ENCODE measurements at places on chromosomes 6 and 20.

DNA sequence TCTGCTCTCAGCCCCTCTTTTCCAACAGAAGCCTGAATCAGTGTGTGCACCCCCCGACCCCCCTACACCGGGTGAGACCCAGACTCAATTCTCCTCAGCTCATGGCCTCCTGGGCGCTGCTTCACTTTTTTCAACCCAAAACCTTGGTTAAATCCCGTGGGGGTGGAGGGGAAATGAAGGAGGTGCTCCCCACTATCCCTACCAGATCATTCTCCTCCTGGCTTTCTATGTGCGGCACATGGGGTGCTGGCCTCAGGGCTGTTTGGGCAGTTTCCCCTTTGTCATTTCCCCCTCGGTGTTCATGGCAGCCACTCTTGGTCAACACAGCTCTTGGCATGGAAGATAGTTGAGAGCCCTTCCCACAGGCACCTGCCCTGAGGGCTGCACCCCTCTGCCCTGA, 4.6 kb downstream of the CST4 start:
- DNase-seq, result no peak

DNA sequence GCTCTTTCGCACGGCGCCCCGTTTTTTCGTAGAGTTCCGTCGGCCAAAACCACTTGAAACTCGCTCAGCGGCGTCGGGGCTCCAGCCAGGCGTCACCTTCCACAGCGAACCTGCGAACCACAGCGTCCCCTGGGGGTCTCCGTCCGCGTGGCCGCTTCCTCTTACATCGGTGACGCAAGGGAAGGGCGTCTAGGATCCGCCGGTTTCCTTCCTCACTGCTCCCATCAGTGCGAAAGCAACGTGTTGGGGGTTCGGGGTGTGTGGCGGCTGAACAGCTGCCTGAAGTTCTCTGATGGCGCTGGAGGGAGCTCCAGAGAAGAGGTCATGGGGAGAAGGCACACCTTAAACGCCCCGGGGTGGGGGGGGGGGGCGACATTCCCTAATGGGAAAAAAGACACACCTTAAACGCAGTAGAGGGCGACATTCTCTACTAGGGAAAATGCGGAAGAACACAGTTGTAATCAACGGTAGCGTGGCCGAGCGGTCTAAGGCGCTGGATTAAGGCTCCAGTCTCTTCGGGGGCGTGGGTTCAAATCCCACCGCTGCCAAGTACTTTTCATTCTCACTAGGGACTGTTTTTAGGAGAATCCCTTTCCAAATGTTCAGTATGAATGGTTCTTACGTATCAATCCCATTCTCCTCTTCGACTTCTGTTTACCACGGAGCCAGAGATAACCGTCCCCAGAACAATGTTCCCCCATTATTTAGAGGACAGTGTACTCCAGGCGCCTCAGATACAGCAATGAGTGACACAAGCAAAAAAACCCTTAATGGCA, 16.4 kb downstream of the ZNF311 start:
- DNase-seq, result no peak

GRCh38 chr20:4574356-4574690, 147.4 kb upstream of the PRND start:
- DNase-seq, result no peak

DNA sequence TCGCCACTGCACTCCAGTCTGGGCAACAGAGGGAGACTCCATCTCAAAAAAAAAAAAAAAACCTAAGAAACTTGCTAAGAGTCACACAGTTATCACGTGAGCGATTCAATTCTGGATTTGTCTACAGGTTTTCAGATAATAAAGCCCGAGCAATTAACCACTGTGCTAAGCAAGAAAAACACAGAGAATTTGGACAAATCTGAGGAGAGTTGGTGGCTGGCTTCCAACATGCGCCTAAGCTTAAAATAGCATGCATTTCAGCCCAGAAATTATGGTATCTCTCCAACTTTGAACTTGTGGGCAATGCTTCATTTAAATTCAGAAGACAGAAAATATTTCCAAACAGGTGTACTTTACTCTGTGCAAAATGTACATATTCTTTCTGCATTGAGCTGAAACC, 232.9 kb downstream of the TSHZ2 start:
- no peak for DNase-seq

- DNase-seq, result no peak
These were observed 58.6 kb downstream of the RAMACL start for GRCh38 chr6:166527849-166528248.

DNA sequence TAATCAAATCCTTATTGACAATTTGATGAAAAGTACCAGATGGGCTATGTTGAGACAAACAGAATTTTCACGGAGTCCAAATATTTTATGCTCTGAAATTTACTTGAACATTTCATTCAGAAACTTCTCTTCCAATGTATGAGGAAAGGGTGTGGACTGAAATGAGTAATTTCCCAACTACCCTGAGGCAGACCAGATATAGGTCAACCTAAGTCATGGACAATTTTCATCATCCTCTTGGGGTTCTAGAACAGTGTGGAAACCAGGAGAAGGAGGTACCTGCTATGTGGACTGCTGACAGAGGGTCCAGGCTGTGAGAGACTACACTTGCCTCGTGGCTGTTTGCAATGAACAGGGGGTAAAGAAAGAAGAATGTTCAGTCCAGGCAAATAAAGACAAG, 323.0 kb downstream of the ESR1 start:
- no peak for DNase-seq

- peak; percentile 31 for DNase-seq
These were observed 9.4 kb upstream of the FRMD1 start for GRCh38 chr6:168088161-168089053.

GRCh38 chr6:81023007-81023582, 729.4 kb downstream of the TENT5A start:
- DNase-seq, result no peak

DNA sequence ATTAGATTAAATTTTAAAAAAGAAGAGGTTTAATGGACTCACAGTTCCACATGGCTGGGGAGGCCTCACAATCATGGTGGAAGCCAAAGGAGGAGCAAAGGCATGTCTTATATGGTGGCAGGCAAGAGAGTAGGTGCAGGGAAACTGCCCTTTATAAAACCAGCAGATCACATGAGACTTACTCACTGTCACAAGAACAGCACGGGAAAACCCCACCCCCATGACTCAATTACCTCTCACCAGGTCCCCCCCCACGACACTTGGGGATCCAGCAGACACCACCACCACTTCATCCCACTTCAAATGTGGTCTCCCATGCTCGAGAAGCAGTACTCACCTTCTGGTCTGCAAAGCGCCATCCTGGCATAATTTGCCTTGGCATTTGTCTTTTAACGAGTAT, 24.6 kb downstream of the MTFR2 start:
- no peak for DNase-seq

GRCh38 chr6:170155464-170156196, 135.2 kb downstream of the DLL1 start:
- DNase-seq, result no peak

DNA sequence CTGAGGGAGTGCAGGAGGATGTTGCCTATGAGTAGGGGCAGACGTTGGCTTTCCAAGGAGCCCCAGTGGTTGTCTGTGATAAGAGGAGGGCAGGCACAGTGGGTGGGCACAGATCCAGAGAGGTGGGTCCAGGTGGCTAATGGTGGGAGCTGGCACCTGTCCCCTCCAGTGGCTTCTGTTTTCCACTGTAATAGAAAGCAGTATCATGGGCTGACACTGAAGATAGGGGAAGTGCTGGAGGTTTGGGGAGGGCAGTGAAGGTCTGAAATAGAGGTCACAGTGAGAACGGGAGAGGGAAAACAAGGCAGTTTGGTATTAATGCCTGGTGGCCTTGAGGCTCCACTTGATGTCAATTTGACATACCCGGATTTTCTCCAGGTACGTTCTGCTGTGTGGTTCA, 10.5 kb upstream of the TXNDC5 start:
- no peak for DNase-seq

DNA sequence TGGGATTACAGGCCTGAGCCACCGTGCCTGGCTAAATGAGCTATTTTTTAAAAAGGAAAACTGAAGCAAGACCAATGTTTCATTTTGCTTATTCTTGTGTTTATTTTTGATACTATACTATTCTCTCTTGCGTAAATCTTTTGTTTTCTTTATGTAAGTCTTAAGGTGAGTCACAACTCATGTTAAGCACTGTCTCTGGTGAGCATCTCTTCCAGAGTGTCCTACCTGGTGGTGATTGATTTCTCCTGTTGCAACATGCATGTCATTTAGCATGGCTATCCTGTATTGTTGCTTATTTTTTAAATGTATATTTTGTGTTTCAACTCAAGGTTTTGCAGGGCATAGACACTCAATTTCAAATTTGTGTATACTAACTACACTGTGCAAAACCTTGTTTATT, 336.0 kb downstream of the RFPL4B start:
- DNase-seq, result no peak

- no peak for DNase-seq
These were observed 118.0 kb downstream of the DLL1 start for GRCh38 chr6:170172825-170173256.

- DNase-seq, result no peak
These were observed 46.0 kb downstream of the PLCG1 start for GRCh38 chr20:41183391-41183790.

DNA sequence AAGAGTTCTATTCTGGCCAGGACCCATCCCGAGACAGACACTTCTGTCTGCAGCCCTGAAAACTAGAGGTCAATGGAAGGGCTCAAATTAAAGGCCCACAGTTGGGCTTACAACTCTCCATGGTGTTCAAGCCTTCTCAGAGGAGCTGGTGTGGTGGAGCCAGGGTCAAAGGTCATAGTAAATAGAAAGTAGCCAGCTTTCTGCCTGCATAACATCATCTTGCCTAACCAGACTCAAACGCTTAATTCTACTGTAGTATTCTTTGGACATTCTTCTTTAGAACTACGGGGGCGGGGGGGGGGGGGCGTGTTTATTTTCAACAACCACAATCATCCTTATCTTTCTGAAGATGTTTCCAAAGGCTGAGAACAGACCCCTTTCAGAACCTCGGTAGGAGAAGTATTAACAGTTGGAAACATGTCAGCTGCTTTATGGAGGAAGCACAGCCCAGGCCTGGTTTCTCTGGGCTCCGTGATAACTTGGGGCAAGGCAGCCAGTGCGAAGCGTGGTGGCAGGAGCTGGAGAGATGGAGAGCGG, 1.5 kb upstream of the RREB1 start:
- DNase-seq, result no peak

DNA sequence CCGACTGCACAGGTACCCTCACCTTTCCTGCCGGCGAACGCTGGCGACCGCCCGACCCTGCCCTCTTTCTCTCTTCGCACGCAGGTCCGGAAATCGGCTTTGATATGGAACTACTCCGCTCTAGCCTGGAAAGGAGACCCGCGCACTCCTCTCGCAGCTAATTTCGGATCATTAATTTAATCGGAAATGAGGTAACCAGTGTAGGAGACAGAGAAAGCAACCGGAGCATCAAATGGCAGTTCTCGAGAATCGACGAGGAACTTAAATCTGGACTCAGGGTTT, 949 bp upstream of the ATXN1 start:
- DNase-seq, result no peak

- DNase-seq, result no peak
These were observed 573.5 kb downstream of the CD109 start for GRCh38 chr6:74269600-74269858.

DNA sequence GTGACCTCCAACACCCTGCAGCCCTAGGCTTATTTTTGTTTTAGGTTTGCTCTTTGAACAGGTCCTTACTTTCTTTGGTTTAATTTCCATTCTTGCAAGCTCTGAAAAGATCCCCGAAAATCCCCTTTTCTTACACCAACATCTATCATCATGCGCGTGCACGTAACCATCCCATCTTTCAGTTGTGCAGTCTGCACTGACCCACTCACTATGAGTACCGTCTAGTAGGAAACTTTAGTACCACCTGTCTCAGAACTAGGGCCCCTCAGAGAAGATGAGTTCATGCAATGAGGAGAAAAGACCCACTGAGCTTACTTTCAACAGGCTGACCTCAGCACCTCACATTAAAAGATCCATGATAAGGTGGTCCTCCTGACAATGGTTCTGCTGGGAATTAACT, 120.6 kb upstream of the AGPAT4 start:
- no peak for DNase-seq

DNA sequence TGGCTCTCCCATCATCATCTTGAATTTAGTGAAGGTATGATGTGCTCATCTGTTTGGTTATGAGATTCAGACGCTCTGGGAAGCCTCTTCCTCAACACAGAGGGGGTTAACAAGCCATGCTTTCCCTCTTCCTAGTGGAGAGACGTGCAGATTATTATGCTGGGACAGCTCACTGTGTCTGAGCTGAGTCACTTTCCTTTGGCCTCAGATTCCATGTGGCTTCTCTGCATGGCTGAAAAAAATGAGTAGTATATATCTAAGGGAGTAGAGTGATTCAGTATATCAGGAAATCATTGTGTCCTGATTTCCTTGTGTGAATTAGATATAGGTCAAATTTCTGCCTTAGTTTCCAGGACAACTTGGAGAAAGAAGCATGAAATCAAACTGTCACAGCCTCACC, 52.6 kb downstream of the FIG4 start:
- DNase-seq, result no peak

DNA sequence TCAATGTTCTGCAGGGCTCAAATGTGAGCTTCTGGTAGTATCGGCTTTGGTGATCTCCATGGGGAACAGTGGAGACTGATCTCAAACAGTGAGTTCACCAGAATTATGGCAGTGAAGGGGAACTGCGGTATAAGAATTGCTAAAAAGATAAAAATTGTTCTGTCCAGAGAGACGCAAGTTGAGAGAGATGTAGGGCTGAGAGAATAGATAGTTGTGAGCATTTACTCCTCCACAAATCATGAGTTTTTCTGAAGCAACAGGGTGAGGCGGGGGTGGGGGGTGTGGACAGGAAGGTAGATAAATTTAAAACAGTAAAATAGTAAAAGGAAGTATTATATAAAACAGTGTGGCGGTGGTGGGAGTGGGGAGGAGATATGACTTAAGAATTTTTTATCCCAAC, 98.6 kb upstream of the NEDD9 start:
- DNase-seq, result no peak
